ENCODE measurements at places on chromosomes 1 and 21.

- no peak for DNase-seq
Measured at GRCh38 chr1:231594123-231594522, 32.5 kb upstream of the DISC1 start.

DNA sequence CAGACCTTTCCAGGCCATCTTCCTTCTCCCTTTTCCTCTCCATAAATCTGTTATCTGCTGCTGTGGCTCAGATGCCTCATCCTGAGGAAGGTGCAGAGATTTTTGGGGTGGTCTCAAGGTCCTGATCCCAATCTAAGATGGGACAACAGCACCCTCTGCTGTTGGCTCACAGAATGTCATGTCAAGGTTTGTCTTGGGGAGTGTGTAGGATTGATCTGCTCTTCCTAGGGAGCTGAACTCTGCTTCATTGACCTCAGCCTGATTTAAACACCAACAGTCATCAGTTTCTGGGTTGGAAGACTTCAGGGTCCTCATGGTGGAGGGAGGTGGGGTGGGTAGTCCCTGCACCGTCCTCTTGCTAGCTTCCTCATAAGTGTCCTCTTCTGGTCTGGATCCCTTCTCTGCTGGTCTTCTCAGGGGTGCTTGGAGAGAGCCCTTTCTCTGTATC lies 62.8 kb upstream of the LAX1 start:
- peak; percentile 29 for DNase-seq

DNA sequence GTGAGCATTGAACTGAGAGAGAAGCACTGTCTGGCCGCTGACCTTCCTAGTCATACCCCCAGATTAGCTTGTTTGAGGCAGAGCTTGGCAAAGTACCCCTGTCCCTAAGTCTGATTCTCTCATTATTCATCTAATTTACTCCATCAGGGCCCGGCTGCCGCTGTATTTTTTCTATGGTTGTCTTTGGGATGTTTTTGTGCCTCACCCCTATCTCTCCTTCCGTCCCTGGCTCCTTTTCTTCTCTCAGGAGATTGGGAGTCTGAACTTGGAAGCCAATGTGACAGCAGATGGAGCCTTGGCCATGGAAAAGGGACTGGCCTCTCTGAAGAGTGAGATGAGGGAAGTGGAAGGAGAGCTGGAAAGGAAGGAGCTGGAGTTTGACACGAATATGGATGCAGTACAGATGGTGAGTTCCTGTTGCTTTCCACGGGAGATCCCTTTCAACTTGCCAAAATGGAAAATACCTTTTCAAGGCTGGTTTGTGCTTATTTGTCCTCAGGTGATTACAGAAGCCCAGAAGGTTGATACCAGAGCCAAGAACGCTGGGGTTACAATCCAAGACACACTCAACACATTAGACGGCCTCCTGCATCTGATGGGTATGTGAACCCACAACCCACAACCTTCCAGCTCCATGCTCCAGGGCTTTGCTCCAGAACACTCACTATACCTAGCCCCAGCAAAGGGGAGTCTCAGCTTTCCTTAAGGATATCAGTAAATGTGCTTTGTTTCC lies 53.9 kb downstream of the LAMC2 start:
- no peak for DNase-seq

GRCh38 chr1:96445302-96445701 lies 276.3 kb upstream of the PTBP2 start:
- DNase-seq, result no peak

DNA sequence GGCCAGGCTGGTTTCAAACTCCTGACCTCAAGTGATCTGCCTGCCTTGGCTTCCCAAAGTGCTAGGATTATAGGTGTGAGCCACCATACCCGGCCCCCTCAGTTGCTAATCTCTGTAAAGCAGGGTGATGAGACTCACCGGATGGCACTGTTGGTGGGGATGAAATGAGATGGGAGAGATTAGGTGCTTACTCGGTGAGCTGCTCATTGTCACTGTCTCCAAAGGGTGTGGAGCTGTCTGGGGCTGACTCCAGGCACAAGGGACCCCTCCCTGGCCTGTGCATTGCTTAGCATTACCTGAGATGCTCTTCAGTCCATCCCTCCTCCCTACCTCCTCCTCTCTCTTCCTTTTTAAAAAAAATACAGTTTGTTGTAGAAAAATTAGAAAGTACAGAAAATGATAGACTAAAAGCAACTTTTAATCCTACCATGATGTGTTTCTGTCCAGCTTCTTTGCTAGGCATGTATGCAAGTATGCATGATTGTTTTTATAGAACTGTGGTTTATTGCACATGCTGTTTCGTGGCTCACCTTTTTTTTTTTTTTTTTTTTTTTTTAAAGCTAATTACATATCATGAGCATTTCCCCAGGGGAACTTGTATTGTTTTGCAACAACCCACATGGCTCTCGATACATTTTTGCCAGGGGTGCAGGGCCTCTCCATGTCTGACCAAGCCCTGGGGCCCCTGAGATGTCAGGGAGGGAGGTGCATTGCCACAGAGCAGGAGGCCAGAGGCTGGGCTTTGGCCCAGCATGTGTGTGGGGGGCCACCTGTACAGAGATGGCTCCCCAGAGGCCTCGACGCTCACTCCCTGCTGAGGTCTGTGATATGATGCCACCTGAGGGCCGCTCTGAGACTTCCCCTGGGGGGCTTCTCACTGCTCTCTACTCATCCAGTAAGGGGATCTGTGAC lies 55.4 kb downstream of the ARHGEF10L start:
- DNase-seq, result no peak

DNA sequence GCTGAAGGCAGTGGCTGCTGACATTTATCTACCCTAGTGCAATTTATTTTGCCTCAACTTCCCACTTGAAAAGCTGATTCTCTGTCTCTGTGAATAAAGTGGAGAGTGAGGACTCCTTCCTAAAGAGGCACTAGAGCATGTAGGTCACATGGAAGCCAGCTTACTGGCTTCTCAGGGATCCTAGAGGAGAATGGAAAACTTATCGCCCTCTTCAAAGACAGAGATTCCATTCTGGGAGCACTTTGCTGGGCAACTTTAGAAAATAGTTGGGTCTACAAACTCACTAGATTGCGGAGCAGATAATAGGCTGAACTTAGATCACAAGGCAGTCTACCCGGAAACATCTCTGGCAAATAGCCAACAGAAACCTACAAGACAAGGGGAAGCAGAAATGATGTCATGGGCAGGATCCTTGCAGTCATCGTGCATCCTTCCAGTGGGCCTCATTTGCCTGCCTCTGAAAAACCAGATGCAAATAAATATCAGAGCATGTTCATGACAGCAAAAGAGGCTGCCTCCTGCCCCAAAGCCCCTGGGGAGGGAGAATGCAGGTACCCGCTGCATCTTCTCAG lies 104.8 kb upstream of the BARHL2 start:
- DNase-seq, result no peak

DNA sequence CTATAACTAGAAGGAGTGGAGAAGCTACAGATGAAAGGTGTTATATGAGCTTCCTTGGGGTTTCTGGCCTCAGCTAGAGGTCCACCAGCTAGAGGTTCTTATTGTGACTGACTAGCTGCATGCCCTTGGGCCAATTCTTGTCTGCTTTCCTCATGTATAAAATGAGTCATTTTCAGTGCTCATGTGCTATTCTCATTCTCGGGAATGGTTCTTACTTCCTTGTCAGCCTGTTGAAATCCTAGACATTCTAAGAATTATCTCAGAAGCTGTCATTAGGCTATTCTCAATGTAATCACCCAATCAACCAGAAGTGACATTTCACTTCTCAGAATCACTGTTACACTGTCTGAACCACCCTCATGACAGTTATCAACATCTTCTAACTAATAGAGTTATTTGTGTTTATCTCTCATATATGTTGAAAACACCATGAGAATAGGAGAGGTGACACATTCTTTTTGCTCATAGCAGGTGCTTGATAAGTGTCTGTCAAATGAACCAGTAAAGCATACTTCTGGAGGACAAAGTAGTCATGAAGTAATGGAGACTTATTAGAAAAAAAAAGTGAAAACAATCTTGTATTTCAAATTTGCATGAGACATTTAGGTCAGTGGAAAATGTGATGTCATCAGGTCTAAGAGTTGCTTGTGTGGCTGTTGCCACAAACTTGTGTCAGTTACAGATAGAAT lies 122.8 kb upstream of the IVNS1ABP start:
- DNase-seq, result peak; percentile 16

DNA sequence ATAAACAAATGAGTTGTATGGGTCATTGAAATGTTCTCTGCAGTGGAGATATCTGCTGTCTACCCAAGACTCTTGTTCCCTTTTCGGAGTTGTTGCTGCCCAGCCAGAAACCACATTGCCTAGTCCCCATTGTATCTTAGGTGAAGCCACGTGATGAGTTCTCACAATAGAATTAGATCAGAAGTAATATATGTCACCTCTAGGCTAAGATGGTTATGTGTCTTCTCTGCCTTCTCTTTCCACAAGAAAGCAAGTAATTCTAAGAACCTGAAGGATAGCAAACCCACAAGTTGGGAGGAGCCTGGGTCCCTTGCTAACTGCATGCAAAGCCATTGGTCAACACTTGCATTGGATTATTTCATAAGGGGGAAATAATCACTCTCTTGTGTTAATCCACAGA lies 76.6 kb downstream of the ADCY10 start:
- no peak for DNase-seq

DNA sequence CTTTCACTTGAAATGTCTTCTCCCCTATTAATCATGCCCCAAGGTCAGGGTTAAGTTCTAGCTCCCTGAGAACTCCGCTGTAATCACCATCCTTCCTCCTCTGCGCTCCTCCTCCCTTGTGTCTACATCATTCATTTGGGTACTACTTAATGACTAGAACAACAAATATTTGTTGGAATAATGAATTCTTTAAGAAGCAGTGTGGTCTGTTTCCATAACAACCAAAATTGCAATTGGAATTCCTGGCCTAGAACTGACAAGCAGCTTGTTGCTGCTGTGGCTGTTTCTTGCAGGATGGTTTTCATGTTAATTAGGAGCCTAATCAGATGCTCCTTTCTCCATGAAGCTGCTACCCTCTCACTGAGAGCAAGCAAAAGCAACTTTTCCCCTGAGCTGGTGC lies 192.5 kb downstream of the ZZZ3 start:
- DNase-seq, result no peak

GRCh38 chr1:160177667-160178066 lies 12.7 kb upstream of the CASQ1 start:
- DNase-seq, result no peak

GRCh38 chr21:46603228-46603627 lies 1.7 kb downstream of the S100B start:
- DNase-seq, result no peak

DNA sequence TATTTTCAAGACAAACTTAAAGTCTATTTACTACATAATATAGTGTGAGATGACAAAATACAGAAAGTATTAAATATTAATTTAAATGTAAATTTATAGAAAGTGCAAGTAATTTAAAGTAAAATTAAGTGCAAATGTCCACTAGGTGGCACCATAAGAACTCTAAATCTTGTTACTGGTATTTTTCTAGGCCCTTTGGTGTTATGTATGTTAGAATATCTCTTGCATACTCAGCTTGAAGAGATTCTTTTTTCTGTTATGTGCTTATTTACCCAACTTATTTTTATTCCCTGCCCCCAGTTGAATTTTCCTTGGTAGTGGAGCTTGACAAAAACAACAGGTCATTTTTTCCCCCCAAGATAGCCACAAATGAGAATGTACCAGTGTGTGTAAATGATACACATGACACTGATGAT lies 71.5 kb downstream of the RPS6KC1 start:
- no peak for DNase-seq

- no peak for DNase-seq
Measured at GRCh38 chr1:186738926-186739325, 58.7 kb upstream of the PTGS2 start.

DNA sequence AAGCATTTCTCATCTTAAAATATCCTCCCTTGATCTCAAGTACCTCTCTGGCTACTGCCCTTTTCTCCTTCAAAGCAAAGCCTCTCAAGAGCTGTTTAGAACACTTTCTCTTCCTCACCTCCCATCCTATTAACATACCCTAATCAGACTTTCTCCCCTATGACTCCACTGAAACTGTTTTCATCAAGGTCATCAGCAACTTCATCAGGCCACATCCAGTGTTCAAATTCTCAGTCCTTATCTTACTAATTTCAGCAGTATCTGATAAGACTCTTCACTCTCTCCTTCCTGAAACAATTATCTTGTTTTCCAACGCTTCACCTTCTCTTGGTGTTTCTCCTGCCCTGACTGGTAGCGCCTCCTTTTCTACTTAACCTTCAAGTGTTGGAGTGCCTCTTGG lies 1.5 kb upstream of the RAP1A start:
- no peak for DNase-seq

Measured in stimulated activated CD8-positive, alpha-beta memory T cell treated with anti-CD3 and anti-CD28 coated beads, Interleukin-7, amount 100 ng/mL, for 48 hours (primary cell).